ENCODE measurements at places on chromosomes 1 and 21.

DNA sequence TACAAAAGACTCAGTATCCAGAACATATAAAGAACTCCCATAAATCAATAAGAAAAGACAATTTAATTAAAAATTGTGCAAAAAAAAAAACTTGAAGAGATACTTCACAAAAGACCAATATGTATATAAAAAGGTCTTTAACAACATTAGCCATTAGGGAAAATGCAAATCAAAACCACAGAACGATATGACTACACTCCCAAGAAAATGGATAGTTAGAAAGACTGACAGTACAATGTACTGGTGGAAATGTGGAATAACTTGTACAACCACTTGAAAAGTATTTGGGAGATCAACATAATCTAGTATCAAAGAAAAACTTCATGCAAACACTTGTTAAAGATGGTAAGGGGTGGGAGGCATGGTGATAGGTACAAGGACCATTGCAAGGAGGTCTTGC is 3.9 kb upstream of the CLCA1 start:
- no peak for DNase-seq

DNA sequence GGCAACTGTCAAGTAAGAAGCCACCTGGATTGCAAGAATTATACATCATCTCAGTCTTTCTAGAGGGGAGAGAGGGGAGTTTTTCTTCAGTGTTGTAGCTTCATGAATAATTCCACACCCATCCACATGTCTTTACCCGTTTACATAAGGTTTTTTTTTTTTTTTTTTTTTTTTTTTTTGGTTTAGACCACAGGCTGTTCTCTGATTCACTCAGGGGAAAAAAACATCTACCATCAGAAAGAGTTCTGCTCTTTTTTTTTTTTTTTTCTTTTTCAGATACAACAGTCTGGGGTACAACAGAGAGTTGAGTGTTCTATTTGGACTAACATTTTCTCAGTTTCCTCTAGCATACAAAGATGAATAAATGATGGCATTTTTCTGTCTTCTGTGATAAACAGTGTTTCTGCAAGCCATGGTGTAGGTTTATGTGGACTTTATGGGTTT is 4.9 kb upstream of the KIF14 start:
- DNase-seq: peak; percentile 74

- no peak for DNase-seq
Observed at GRCh38 chr1:113456967-113457366, 66.7 kb downstream of the MAGI3 start.

- no peak for DNase-seq
Observed at GRCh38 chr1:90718411-90719329, 1.6 kb upstream of the BARHL2 start.

- no peak for DNase-seq
Observed at GRCh38 chr1:228867108-228867950, 132.1 kb downstream of the RHOU start.

DNA sequence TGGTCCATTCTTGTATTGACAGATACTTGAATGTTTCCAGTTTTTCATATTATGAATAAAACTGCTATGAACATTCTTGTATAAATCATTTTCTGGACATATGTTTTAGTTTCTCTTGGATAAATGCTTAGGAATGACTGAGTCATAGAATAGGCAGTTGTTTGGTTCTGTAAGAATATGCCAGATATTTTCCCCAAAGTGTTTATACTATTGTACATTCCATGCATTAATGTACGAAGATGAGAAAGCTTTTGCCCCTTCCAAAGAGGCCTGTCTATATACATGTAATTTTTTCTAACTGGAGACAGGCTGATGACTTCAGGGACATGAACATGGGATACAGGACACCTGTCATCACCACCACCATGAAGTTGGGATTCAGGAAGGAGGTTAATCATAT is 11.3 kb downstream of the NBPF3 start:
- no peak for DNase-seq

- DNase-seq: peak; percentile 69
Observed at GRCh38 chr1:151898519-151898991, 10.8 kb downstream of the THEM4 start.

GRCh38 chr1:32891241-32891570 is 4.9 kb downstream of the HPCA start:
- DNase-seq: no peak

GRCh38 chr1:2315674-2316450 is 75.5 kb downstream of the MORN1 start:
- DNase-seq: no peak

DNA sequence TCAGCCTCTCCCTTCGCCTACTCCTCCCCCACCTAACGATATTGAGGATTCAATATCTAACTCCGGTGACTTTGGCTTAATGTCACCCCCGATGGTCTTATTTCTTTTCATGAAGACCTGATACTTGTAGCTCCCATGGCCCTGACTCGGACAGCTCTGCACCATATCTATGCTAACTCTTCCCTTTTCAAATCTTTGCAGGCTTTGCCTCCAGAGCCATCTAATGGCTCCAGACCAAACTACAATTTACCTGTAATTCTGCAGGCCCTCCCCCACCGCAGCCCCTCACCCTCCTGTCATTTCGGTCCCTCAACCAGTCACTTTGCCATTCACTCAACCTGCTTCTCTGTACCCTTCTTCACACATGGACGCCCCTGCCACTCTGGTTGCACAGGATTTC is 7.9 kb upstream of the GSTM5 start:
- no peak for DNase-seq

DNA sequence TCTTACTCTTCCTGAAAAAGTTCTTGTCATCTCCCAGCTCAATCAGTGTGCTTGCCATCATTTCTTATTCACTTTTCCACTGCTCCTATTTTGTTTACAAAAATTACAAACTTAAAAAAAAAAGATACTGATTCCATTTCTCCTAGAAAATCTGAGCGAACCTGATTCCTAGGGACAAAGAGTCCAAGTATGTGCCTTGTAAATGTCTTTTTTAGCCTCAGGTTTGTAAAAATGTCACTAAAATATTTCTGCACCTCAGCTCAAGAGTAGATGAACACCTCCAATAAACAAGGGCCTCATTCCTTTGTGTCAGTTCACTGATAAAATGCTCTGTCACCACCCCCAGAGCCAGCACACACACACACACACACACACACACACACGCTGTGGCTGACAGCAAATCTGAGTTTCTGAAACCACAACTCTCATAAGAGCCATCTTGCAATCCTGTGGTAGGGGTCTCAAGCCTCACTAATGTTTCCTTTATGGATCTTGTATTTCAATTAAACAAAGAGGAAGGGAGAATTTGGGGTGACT is 299.2 kb downstream of the PBX1 start:
- no peak for DNase-seq

DNA sequence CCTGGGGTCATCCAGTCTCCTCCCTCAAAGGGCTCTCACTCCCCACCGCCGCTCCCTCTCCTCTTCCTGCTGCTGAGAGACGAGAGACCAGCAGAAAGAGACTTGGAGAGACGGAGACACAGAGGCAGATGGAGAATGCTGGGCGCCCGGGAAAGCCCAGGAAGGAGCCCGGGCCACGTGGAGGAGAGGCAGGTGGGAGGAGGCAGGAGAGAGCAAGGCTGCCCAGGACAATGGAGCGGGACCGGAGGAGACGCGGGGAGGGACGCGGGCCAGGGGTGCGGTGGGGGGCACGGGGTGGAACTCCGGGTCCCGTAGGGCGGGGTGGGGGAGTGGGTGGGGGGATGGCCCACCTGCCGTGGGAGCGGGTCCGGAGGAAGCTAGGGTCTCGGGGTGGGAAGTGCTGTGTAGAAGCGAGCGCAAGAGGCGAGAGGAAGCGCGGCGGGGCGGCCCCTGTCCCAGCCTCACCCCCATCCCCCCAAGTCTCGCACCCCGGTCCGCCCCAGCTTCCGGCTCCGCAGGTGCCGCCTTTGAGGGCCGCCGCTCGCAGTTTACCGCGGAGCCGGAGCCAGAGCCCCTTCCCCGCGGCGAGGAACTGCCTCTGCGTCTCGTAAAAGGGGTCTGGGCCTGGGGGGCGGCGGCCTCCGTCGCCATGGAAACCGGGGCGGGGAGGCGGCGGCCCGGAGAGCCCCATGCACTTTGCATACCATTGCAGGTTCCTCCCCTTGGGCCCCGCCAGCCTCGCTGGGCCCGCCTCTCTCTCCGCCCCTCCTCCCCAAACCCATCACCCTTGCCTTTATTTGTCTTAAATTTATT is 11.7 kb upstream of the EPHA2 start:
- DNase-seq: peak; percentile 35

GRCh38 chr1:114344656-114345055 is 166.3 kb downstream of the TRIM33 start:
- DNase-seq: no peak

GRCh38 chr1:19654386-19654785 is 10.3 kb downstream of the NBL1 start:
- DNase-seq: no peak
